Suppressor macrophage treated with lipopolysaccharide for 1 hour (primary cell): ENCODE measurements at places on chromosomes 11 and 22.

- DNase-seq = peak; percentile 97
Measured at GRCh38 chr22:44172370-44173108, 8.2 kb upstream of the PARVG start.

DNA sequence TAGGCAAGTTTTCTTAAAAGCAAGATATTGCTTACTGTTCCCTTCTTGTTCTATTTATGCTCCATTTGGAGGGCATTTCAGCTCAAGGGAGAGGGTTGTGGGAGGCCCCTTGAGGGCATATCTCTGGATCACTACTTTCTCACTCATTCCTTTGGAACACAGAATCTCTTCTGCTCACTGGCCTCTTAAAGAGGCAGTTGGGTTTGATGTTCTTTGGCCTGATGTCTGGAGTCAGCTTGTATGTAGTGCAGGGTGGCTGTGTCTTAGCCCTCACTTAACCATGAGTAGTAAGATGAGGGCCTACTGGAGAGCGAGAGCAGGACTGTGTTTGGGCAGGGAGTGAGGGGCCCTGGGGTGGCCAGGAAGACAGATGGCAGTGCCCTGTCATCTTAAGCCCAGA, 3.6 kb downstream of the INCENP start:
- no peak for DNase-seq

- DNase-seq = no peak
Measured at GRCh38 chr11:121656328-121657090, 203.7 kb upstream of the SORL1-AS1 start.

DNA sequence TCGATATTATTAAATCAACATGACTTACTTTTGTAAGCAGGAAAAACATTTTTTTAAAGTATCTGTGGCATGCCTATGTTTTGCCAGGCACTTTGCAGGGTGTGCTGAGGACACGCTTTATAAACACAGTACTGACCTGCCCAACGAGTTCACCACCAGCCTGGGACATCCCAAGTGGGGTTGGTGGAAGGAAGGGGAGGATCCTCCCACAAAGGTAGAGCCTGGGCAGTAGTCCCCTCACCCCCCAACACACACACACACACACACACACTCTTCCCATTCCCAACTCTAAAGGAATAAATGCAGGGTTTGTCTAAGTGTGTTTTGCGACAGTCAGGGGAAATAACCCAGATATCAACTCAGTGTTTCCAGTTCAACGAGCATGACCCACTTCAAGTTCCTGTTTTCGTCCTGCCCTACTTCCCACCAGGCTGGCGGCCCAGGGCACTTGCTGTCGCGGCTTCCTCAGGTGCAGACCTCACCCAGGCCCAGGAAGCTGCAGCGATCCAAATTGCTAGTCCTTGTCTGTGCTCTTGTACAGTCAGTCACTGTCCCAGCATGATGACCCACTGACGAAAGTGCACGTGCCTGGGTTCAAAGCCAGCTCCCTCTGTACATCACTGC, 3.1 kb downstream of the CERK start:
- DNase-seq = peak; percentile 77

- peak; percentile 45 for DNase-seq
Measured at GRCh38 chr11:130402570-130402969, 25.8 kb downstream of the ADAMTS8 start.

- no peak for DNase-seq
Measured at GRCh38 chr11:74354036-74354435, 42.6 kb upstream of the P4HA3 start.

DNA sequence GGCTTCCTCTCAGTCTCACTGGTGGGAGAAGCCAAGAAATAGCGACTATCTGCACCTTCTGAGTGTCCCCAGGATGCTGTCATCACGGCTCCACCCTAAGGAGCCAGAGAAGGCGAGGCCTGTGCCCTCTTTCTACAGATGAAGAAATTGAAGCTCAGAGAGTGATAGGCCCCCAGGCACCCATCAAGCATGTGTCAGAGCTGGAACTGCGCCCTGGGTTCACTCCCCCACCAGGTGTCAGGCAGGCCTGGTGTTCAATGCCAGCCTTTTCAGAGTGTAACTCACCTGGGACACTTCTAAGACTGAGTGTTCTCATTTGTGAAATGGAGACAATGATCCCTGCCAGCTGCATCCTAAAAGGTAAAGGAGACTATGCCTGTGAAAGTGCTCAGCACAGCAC, 127.3 kb upstream of the SEZ6L start:
- no peak for DNase-seq

DNA sequence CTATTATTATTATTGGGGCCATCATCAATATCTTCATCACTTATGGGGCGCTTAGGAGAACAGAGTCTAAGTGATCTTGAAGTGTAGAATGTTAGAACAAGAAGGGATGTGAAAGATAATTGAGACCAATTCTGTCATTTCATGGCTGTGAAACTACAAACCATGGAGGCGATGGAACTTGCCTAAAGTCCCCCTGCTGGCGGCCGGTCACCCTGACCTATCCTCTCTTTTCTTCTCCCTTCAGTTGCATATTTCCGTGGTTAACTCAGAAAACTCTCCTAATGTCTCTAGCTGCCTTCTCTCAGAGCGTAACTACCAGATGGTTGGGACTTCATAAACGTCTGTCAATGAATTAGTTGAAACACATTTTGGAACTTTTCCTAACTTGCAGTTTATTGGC, 6.6 kb upstream of the OR4B1 start:
- peak; percentile 21 for DNase-seq
